ENCODE measurements at places on chromosomes 2 and 18. TPM values are rescaled to one million over a fixed set of nuclear protein-coding genes. Genes with fewer than 3 reads are reported as not detected.

SLC4A3 gene
- 456 TPM for total RNA-seq

NDUFAF7 gene
- 27.6 TPM for total RNA-seq

RPRM gene
- not detected for total RNA-seq

KCNJ3 gene
- 2.0 TPM for total RNA-seq
